ENCODE measurements at places on chromosomes 12 and 14.

GRCh38 chr12:11540156-11540555, 109.3 kb upstream of the ETV6 start:
- no peak for DNase-seq

- no peak for DNase-seq
These were observed 4.9 kb downstream of the AMN start for GRCh38 chr14:102927346-102927877.

GRCh38 chr14:43022094-43022800, 1415.6 kb downstream of the LRFN5 start:
- DNase-seq: no peak

GRCh38 chr14:63032641-63033040, 12.6 kb downstream of the KCNH5 start:
- no peak for DNase-seq

DNA sequence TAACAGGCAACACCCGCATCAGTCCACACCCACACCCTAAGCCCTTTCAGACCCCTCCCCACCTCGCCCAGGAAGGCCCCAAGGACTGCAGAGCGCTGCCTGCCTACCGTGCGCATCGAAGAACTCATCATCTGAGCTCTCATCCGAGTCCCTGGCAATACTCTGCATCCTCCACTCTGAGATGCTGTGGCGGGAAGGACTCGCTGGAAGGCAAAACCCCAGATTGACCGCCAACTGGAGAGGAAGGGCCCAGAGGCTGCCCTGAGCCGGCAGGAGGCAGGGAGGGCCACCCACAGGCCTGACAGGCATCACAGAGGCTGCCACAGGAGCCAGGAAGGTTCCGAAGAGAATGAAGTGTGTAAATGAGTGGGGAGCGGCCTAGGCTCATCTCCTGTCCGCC, 23.8 kb downstream of the ARL6IP4 start:
- DNase-seq: no peak

DNA sequence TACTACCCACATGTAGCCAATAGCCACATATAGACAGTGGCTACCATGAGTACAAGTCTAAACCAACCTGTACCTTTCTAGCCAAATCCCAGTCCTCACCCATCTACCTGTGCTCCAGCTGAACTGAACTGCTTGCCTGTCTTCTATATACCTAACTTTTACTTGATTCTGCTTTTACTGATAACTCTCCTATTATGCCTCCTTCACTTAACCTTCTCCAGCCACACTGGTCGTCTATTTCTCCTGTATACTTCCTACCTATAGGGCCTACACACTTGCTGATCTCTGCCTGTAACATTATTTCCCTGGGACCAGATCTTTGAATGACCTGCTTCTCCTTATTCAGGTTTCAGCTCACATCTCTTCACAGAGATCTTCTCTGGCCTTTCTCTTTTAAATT, 26.0 kb upstream of the MSRB3 start:
- DNase-seq: no peak

DNA sequence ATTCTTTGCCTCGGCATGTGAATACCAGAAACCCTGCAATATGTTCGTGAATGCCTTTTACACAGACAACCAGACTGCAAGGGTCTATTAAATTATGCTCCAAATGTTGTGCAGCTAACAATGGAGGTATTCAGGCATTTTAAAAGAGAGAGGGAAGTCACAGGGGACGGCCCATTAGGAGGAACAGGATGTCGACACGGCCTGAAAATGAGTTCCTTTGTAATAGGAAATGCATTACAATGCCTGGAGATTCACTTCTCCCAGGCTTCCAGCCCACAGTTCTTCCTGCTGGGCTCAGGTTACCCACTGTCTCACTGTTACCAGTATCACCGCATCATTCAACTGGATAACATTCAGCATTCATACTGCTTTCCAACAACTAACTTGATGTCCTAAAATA, 2.5 kb downstream of the DUSP6 start:
- no peak for DNase-seq

DNA sequence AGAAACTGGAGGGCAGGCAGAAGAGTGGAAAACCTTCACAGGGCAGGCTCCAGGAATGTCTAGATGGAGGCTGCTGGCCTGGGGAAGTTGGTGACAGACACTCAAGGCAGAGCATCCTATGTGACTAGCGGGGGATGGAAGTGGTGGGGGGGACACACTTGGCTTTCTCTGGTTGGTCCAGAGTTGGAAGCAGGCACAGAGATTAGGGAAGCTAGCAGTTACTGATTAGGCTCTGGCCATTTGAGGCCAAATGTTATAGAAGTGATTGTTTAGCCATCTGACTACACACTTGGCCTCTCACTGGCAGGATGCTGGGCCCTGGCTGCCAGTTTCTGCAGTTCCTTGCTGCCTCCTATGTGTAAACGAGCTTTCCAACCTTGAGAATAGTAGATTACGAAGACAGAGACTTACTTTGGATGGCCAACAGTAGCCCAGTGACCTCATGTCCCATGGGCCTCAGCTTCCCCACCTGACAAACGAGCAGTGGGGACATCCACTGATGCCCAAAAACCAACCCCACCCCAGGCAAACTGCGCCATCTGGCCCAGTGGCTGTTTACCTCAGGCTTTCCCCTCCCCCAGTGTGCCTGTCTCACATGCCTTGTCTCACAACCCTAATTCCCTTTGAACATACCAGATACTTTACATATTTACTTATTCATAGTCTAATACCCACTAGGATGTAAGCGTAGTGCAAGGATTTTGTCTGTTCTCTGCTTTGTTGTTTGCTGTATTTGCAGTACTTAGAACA, 102.7 kb downstream of the PAPLN start:
- DNase-seq: no peak

- no peak for DNase-seq
These were observed 117.0 kb upstream of the RFLNA start for GRCh38 chr12:124177951-124178316.

- no peak for DNase-seq
These were observed 62.4 kb downstream of the ANO2 start for GRCh38 chr12:5882511-5883190.

DNA sequence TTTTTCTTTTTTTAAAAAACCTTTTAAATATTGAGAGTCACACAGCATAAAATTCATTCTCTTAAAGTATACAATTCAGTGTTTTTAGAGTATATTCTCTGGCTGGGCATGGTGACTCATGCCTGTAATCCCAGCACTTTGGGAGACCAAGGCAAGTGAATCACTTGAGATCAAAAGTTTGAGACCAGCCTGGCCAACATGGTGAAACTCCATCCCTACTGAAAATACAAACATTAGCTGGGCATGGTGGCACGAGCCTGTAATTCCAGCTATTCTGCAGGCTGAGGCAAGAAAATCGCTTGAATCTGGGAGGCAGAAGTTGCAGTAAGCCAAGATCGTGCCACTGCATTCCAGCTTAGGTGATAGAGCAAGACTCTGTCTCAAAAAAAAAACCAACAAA, 68.4 kb upstream of the BCAT1 start:
- DNase-seq: no peak

DNA sequence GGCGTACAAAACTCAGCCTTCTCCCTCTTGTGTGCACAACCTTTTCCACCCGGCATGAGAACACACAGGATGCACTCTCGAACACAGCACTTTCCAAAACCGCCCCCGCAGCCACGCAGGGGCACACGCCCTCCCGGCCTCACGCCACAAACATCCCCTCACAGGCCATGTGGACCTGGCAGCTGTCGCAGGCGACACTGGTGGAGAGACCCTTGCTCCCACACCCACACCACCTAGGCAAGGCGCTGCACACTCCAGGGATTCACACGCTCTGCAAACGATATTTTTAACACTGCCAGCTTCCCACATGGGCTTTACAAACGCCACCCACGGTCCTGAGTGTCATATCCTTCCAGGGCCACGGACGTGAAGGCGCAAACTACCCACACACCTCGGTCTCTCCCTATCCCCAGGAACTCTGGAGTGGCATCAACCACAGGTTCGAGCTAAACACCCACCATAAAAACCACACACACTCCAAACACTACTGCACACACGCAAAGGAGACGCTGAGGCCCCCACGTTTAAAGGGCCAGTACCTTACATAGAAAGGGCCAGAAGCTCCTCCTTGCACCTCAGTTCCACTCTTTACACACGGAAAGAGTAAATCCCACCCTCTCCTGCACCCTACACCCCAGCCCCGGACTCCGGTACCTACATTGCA, 12.4 kb upstream of the ITGB7 start:
- DNase-seq: no peak

DNA sequence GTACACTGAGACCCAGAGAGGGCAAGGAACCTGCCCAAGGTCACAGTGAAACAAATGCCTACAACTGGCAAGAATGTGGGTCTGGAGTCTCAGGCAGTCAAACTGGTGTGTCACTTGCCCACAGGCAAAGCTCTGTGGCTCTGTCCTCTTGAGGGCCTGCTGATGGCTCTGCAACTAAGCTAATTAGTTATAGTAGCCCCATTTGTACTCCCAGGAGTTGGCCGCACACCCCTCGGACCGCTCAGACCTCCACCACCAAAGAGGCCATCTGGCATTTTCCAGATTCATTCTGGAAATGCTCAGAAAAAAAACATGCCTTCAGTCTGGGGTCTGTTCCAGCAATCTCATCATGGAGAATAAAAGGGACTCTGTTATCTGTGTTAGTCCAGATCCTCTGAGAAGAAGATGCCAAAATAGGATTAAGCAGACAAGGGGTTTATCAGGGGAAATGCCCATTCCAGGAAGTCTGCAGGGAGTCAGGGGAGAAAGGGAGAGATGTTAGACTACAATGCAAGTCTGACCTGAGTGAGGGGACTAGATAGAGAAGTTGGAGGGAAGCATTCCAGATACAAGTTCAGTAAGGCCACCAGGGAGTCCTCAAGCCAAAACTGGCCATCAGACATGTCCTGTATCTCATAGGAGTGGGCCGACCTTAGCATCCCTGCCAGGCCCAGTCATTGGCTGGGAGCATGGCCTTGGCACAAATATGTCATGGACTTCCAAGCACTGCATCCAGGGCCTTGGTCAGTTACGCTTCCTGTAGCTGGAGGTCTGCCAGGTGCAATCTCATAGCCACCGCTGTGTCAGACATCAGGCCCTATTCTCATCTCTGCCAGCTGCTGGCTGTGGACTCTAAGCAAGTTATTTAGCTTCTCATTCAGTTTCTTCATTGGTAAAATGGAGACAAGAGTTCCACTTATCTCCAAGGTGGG, 15.4 kb upstream of the OAS1 start:
- no peak for DNase-seq

GRCh38 chr14:36617824-36618223, 35.4 kb upstream of the NKX2-8 start:
- no peak for DNase-seq

- no peak for DNase-seq
These were observed 14.1 kb downstream of the SGPP1 start for GRCh38 chr14:63713764-63714163.

GRCh38 chr12:65740873-65741600, 83.2 kb upstream of the HMGA2 start:
- no peak for DNase-seq

GRCh38 chr12:93972411-93973208, 175.8 kb upstream of the PLXNC1 start:
- no peak for DNase-seq

DNA sequence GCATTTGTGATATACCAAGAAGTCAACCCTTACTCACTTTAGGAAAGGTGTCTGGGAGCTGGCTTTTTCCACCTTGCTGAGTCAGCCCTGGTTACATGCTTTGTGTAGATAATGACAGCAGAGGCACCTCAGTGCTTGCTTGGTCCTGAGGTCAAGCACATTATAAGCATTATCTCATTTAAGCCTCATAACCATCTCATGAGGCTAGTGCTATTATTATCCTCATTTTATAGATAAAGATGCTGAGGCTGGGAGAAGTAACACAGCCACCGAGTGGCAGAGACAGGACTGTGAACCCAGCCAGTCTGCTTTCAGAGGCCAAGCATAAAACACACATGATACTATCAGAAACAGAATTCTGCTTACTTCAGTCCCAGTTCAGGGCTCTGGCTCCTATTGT, 29.4 kb downstream of the MAX start:
- no peak for DNase-seq

DNA sequence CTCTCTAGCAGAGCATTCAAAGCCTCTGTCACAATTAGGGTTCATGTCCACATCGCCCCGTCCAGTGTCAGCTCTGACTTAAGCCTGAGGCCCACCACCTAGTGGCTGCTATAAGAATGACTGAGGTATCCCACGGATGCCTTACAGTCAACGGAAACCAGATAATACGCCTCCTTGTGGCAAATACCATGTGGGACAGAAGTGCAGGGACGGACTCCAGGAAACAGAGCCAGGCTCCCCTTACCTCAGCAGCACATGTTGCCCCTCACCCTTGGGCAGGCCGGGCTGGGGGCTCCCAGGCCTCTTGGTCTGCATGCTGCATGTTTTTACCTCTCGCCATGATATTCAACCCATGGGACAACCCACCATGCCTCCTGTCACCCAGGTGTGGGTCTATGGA, 86.3 kb downstream of the VWF start:
- DNase-seq: no peak

DNA sequence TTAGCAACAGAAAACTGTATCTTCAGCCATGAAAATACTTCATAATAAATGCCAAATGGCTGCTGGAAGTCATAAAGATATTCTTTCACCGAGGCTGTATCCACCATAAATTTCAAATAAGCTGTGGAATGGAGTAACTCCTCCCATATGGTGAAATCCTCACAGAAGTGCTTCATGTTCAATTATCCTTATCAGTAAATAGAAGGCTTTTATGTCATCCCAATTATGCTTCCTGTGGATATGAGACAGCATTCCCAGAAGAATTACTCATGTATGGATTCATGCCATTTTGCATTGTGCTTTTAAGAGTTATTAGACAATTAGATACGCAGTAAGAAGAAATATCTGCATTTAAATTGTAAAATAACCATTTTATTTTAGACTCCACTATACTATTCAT, 99.0 kb downstream of the RTN1 start:
- DNase-seq: no peak

- DNase-seq: no peak
These were observed 22.8 kb upstream of the NPFF start for GRCh38 chr12:53530061-53530460.

Data from stimulated activated CD8-positive, alpha-beta memory T cell treated with anti-CD3 and anti-CD28 coated beads, Interleukin-2, amount 100 ng/mL, for 1 hour (primary cell).